ENCODE measurements at places on chromosomes 13 and 19.

DNA sequence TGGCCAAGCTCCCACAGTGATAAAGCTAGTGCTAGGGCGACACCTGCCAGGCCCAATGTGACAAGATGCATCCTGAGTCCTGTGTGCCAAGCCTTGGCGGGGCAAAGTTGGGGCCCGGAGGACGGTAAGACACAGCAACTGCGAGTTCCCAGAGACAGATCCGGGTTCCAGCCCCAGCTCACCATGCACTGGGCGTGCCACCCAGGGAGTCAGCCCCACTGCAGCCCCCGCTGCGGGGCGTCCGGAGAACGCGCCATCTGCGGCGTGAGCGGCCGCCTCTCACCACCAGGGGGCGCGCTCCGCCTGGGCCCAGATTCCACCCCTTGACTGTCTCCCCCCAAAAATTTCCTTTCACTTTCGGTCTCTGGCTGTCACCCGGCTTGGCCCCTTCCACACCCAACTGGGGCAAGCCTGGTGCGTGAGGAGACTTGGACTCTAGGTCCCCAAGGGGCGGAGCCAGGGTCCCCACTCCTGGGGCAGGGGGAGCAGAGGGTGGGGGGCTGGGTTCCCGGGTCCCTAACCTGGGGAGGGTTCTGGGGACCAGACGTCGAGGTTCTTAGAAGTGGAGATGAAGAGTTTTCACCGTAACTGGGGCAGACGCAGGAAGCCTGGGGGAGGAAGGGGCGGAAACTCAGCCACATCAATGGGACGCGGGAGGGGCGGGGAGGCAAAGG is at the start of gene FLT3LG:
TSS of gene FLT3LG (plus strand) at position 348 of the 674 bp plus-strand sequence. CDS start 425 bp downstream, outside the sequence.
- DNase-seq: peak; percentile 87

- no peak for DNase-seq
Observed at GRCh38 chr19:13906521-13906904, 512 bp downstream of the CC2D1A start.

- DNase-seq: no peak
Observed at GRCh38 chr13:37313372-37313771, 207.9 kb upstream of the CSNK1A1L start.

GRCh38 chr13:94549232-94550061 is 46.5 kb downstream of the TGDS start:
- peak; percentile 86 for DNase-seq

- no peak for DNase-seq
Observed at GRCh38 chr13:107817647-107818287, 397.6 kb downstream of the LIG4 start.

DNA sequence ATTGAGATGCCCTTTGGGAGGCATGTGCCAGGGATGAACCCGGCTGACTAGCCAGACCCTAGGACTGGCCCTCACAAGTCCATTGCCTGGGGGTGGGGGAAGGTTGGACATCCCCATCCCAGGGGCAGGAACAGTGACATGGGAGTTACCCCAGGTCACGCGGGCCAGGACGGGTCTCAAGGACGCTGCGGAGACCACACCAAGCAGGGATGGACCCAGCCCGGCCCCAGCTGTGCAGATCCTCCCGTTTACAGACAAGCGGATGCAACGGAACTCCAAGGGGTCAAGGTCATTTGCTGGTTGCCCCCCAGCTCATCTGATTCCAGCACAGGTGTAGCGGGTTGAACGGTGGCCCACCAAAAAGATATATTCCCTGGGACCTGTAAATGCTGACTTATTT is 20.0 kb downstream of the F2RL3 start:
- DNase-seq: no peak

DNA sequence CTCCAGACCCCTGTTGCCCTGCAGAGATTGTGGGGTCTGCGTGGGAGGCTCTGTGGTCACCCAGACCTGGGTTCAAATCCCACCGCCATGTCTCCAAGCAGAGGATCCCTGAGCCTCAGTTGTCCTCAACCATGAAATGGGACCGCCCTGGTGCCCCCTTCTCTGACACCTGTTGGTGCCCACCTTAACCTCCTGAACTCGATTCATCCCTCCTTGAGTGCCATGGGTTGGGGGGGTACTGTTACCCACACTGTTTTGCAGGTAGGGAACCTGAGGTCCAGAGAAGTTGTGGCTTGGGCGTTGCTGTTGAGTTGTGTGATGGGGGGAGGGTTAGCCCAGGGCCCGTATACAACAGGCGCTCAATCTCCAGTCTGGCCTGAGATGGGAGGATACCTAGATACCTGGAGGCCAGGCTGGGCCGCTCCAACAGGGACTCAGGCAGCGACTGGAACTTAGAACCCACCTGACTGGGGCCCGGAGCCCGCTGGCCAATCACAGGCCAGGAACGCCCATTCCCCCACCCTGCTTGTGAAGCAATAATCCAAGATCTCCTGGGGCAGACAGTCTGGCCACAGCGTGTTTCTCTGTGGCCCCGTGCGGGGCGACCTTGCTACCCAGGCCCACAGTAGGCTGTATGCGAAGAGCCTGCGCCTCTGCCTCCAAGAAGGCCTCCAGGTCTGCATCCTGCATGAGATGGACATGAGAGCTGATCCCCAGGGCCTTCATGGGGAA is 2.8 kb downstream of the ARID3A start:
- DNase-seq: no peak

- no peak for DNase-seq
Observed at GRCh38 chr13:111857846-111858560, 208.9 kb upstream of the SOX1 start.

DNA sequence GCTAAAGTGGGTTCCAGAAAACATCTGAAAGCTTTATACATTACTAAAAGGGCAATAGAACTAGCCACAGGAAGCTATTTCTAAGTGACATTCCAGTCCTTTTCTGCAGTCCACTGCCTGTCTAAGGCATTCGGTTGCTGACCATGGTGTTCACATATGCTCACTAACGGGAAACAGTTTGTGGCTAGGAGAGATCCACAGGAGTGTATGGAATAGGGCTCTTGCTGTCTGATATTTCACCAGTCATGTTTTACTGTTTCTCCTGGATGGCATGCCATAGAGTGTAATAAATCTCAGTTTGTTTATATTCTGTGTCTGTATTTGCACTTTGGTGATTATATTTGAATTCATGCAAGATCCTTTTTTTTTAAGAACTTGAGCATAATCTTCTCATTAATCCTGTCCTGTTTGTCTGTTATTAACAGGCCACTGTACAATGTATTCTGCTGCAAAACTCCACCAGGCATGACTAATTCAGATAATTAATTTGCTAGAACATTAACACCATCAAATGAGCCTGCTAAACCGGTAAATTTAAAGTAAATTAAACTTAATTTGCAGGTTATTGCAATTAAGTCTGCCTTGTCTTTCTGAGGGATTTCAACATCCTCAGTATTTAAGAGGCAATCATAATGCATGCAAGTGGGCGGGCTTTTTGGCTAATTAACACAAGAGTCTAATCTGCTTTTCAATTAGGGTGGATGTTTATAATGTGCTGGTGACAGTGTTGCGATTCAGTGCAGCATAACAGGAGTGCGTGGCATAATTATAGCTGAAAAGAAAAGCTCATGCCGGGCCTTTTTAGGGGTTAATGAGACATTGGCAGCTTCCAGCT is 201.3 kb downstream of the POU4F1 start:
- DNase-seq: no peak

GRCh38 chr13:82797876-82798275 is 1084.4 kb downstream of the SLITRK1 start:
- no peak for DNase-seq

GRCh38 chr13:40469581-40470310 is 196.7 kb downstream of the FOXO1 start:
- DNase-seq: no peak

- no peak for DNase-seq
Observed at GRCh38 chr13:50831512-50831911, 12.0 kb downstream of the DLEU7 start.

DNA sequence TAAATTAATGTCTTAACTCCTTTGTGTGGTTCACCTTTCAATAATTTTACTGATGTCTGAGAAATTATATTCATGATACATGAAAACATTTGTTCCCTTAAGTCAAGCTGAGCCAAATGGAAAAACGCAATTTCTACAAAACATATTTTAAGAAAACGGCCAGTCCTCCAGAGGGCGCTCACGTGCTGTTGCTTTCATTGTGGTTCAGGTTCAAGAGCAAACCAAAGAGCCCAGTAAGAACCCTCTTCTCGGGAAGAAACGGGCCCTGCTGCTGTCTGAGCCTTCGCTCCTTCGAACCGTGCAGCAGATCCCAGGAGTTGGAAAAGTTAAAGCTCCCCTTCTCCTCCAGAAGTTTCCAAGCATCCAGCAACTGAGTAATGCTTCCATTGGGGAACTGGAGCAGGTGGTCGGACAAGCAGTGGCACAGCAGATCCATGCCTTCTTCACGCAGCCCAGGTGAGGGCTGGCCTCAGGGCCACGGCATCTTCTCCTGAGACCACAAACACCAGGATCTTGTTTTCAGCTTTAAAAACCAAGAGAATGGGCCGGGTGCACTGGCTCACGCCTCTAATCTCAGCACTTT is 4.3 kb downstream of the FAAP24 start:
- peak; percentile 61 for DNase-seq

GRCh38 chr13:42740753-42741152 is 40.6 kb upstream of the FAM216B start:
- DNase-seq: no peak

Data from stimulated activated CD4-positive, alpha-beta T cell treated with anti-CD3 and anti-CD28 coated beads, TNF-alpha, amount 100 ng/mL, for 1 hour (primary cell).